Activated CD4-positive, alpha-beta T cell treated with anti-CD3 and anti-CD28 coated beads for 4 hours (primary cell): ENCODE measurements at places on chromosomes 5 and 9.

DNA sequence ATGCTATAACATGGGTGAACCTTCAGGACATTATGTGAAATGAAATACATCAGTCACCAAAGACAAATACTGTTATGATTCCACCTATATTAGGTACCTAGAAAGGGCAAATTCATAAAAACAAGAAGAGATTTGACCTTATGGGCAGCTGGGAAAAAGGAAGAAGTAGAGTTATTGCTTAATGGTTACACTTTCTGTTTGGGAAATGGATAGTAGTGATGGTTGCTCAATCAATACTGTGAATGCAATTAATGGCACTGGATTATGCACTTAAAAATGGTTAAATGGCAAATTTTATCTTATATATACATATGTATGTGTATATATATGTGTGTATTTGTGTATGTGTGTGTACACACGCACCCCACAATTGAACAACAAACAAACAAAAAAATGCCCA lies 15.2 kb downstream of the FKBP15 start:
- DNase-seq, result no peak

GRCh38 chr9:8558176-8558575 lies 758.6 kb upstream of the DMAC1 start:
- DNase-seq, result no peak

DNA sequence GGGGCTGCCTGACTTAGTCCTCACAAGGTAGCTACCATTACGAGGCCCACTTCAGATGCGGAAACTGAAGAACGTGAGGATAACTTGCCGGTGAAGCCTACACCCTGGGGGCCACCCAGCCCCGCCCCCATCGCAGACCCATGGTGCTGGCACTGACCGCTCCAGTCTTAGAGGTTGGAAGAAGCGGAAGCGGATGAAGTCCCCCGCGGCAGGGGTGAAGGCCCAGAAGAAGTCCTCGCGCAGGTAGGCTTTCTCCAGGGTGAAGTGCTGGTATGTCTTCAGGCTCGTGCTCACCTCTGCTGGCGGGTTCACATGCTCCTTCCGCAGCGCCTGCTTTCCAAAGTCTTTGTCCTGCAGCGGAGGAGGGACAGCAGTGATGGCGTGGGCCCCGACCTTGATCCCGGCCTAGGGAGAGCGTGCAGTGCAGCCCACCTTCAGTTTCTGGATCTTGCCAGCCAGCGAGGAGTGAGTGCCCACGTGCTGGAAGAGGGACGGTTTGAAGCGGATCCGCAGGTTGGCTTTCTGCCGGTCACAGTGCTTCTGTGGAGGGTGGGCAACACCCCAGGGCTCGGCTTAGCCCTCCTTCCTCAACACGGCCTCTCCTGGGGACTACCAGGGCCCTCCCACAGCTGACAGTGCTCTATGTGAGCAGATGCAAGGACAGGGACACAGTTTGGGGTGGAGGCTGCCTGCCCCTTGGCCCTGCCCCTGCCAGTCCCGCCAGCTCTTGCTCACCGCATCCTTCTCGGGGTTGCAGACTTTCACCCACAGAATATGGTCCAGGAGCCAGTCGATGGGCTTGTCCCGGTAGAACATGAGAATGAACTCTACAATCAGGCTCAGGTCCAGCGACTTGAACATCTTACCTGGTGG lies 5.2 kb downstream of the LTC4S start:
- no peak for DNase-seq

- no peak for DNase-seq
These were observed 205.0 kb upstream of the RAD23B start for GRCh38 chr9:107078061-107078460.

DNA sequence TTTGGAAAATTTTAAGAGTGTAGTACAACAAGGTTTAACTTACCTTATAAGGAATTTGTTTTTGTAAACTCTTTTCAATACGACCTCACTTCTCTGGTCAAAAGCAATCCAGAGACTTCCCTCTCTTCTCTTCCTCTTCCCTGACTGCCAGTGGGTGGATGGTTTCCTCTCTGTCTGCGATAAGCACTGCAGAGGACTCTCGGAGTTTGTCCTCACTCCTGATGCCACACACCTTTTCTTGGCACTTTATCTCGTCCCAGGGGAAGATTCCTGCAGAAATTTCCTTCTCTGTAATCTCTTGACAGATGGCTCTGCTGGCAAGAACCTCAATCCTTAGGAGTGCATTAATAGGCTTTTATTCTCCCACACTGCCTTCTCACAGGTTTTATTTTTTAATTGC lies 641.6 kb downstream of the NR2F1-AS1 start:
- no peak for DNase-seq
